Activated CD8-positive, alpha-beta memory T cell treated with anti-CD3 and anti-CD28 coated beads, Interleukin-2, amount 10 ng/mL, durations not matched to agents 7 days and 5 days (primary cell): ENCODE measurements at places on chromosomes 3 and 15.

- no peak for DNase-seq
These were observed 503.4 kb upstream of the NECTIN3 start for GRCh38 chr3:110568246-110568645.

- DNase-seq, result no peak
These were observed 80.3 kb downstream of the FILIP1L start for GRCh38 chr3:100033903-100034471.

GRCh38 chr3:141777957-141778813, 15.0 kb downstream of the GRK7 start:
- no peak for DNase-seq

DNA sequence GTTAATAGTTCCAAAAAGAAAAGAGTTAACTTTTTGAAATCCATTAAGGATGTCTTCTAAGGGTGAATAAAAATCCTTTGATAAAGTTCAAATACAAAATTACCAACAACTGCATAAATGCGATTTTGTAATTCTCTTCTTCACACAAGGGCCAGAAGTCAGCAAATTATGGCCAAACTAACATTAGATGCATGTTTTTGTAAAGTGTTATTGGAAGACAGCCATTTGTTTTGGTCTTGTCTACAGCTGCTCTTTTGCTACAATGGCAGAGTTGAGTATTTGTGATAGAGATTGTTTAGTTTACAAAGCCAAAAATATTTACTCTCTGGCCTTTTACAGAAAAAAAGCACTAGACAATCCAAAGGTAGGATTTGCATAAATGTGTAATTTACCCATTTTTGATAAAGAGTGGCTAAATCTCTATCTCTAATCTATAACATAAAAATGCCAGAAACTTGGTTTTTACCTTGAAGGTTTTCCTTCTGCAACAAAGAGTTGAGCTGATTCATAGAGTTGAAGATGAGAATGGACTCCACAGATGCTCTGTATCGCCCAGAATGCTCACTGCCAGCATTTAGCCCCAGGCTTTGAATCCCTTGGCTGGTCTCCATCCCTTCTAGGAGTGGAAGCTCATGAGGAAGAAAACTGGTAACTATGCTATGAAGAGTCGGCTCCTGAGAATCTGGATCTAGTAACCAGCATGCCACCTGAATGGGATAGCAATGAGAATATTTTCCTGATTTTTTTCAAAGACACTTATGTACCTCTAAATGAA, 64.5 kb downstream of the POLQ start:
- no peak for DNase-seq

DNA sequence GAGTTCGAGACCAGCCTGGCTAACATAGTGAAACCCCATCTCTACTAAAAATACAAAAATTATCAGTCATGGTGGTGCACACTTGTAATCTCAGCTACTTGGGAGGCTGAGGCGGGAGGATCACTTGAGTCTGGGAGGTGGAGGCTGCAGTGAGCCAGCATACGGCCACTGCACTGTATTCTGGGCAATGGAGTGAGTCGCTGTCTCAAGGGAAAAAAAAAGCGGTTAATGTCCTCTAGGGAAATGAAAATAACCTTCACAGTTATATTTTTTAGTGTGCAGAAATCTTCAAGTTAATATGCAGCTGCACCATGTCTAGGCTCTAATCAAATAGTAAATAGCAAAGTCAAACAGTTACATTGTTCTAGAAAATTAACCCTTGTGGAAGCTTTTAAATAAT, 14.8 kb downstream of the CEP19 start:
- no peak for DNase-seq

GRCh38 chr3:25789209-25789595, 688 bp upstream of the OXSM start:
- no peak for DNase-seq

- DNase-seq, result no peak
These were observed 21.9 kb upstream of the PLSCR2 start for GRCh38 chr3:146491303-146491702.

GRCh38 chr15:40358471-40359353, 693 bp downstream of the DISP2 start:
- peak; percentile 67 for DNase-seq

DNA sequence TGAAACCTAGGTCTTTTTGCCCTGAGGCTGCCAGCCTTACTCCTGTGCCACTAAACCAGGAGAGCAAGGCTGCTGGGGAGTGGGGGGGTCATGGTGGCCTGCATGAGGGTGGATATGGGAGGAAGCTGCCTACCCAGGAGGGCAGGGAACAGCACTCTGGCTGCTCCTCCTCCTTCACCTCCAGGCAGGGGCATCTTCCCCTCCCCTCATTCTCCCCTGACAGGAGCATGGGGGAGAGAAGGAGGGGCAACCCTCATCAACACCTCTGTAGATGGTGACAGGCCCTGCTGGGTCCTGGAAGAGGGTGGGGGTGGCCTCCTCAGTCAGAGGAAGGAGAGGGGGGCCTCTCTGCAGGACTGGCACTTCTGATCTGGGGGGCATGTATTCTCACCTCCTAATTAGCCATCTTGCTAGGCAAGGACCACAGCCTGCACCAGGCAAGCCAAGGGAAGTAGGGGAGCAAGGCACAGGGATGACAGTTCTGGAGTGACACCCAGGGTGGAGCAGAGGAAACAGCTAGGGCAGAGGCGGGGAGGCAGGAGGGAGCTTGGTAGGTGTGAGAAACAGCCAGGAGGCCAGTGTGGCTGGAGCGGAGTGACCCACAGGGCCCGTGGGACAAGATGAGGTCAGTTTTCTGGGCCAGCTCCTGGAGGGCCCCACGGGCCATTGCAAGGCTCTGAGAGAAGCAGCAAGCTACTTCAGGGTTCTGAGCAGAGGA, 4.9 kb downstream of the CCDC33 start:
- DNase-seq, result no peak

- peak; percentile 64 for DNase-seq
These were observed 13.3 kb upstream of the TMF1 start for GRCh38 chr3:69065318-69065964.

DNA sequence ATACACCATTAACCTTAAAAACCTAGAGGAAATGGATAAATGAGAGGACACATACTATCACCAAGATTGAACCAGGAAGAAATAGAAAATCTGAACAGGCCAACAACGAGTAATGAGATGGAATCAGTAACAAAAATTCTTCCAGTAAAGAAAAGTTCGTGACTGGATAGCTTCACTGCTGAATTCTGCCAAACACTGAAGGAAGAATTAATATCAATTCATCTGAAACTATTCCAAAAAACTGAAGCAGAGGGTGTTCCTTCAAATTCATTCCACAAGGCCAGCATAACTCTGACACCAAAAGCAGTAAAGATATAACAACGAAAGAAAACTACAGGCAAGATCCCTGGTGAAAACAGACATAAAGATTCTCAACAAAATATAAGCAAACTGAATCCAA, 195.8 kb upstream of the GPR149 start:
- DNase-seq, result no peak

DNA sequence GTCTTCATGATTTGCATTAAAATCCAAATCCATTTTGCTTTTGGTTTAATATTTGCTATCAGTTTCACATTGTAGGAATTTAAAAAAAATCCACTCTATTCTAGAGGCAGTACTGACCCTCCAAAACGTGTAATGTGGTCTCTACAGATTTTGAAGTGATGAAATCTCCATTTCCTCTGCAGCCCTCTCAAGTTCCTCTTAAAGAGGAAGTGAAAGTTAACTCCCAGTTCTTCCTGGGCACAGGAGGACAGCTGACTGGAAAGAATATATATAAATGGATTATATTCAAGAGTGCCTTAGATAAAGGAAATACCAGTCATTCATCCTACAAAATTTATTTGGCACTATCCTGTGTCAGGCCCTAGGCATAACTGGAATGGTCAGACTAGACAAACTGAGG, 83.5 kb upstream of the PLCL2 start:
- no peak for DNase-seq

- DNase-seq, result no peak
These were observed 8.2 kb downstream of the MAP2K1 start for GRCh38 chr15:66394915-66395314.

- DNase-seq, result no peak
These were observed 377.3 kb downstream of the PDCD6IP start for GRCh38 chr3:34175636-34176176.

GRCh38 chr15:87792250-87793040, 464.1 kb downstream of the NTRK3 start:
- no peak for DNase-seq

- DNase-seq, result no peak
These were observed 38.6 kb downstream of the SEMA6D start for GRCh38 chr15:47755941-47756340.

DNA sequence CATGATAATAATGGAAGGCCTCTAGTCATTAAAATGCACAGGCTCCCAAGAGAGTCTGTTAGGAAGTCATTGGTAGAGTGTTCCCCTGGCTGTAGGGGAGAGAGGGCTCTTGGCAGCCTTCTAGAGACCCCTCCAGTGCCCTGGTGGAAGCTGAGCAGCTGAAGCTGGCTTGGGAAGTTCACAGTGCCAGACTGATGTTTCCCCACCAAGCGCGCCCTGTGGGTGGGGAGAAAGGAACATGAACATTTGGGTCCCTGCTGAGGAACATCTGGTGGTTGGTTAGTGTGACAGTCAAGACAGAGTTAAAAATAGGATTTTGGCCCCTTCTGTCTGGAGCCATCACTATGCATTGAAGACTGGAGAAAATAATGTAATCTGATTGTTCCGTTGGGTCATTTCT, 37.1 kb upstream of the RGMA start:
- DNase-seq, result no peak

DNA sequence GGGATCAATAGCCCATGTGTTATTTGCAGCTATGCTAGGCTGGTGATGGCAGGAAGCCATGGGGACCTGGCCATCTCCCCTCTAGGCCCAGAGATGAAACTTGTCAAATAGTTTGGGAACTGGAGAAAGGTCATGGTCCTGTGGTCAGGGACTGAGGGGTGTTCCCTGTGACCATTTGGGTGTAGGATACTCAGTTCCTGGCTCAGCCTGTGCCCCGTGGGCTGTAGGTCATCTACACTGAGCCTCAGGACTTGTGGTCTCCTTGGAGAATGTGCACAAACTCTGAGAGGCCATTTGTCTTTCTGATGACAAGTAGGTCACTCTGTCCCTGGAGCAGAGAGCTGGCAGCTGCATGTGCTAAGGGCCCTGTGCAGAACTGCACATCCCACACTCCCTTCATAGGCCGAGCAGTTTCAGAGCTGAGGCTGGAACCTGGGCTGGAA, 17.5 kb downstream of the GASK1A start:
- DNase-seq, result no peak

DNA sequence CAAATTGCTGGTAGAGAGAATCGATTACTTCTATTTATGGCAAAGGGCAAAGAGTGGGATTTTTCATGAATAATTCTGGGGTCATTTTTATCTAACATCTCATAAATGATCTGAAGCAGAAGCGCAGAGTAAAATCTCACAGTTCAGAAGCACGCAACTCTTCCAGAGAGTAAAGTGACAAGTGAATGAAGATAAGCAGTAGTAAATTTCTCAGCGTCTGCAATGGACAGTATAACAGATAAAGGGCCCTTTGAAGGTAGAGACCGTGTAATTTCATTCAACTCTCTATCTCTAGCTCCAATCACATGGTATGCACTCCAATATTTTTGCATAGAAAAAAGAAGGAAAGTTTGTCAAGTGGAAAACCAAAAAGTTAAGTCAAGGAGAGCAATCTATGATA, 521.1 kb upstream of the NECTIN3 start:
- no peak for DNase-seq

- no peak for DNase-seq
These were observed 15.0 kb downstream of the TASOR start for GRCh38 chr3:56667973-56668579.

DNA sequence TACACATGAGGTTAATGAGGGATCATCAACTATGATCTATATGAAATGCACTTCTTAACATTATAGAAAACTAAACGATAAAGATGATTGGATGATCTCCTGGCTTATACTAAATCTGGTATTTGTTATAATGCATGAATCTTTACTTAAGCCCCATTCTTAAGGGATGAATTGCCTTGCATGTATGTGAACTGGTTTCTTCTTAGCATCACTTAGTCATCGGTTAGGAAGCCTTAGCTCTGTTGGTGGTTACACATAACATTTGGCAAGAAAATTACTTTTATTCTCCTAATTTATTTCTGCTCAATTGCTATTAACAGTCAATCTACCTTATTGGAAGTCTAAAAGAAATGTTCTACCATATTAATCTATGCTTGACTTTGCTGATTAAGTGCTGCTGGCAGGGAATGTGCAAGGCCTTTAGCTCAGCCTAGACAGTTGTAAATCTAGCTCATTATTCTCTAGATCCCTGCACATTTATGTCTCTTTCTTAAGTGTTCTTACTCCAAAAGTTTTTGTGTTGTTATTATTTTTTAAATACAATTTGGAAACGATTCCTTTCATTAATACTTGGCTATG, 356.0 kb downstream of the ZPLD1 start:
- no peak for DNase-seq

DNA sequence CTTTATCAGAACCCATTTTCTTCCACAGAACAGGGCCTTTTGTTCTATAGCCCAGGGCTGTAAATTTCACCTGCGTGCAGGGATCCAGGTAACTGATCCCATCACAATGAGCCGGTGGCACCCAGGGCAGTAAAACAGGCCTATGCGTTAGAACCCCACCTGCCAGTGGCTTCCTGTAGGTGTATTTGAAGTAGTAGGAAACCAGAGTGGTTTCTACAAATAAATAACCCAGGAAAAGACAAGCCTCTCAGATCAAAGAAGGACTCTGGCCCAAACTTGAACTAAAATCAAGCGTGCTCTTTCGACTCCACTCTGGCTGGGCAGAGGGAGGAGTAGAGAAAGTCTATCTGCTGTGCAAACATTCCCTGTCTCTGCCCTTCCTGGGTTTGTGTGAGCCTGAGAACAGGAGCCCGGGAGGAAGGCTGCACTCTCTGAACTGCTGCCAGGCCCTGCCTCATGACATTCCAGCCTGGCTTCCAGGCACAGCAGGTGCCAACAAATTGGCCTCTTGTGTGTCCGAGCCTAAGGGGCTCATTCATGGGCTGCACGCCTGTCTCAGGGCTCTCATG, 77.7 kb downstream of the CEMIP start:
- DNase-seq, result no peak

DNA sequence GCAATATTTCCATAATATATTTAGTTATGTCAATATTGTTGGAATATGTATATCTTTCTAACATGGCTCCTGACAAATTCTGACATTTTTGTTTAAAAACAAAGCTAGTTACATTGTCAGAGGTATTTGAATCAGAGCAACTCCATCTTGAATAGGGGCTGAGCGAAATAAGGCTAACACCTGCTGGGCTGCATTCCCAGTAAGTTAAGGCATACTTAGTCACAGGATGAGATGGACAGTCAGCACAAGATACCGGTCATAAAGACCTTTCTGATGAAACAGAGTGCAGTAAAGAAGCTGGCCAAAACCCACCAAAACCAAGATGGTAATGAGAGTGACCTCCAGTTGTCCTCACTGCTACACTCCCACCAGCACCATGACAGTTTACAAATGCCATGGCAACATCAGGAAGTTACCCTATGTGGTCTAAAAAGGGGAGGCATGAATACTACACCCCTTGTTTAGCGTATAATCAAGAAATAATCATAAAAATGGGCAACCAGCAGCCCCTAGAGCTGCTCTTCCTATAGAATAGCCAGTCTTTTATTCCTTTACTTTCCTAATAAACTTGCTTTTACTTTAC, 30.4 kb downstream of the RPL22L1 start:
- no peak for DNase-seq
